ENCODE measurements at places on chromosomes 16 and 17.

GRCh38 chr17:48054238-48055185, 6.4 kb downstream of the NFE2L1 start:
- no peak for DNase-seq

GRCh38 chr17:46745376-46745775, 73.1 kb downstream of the WNT3 start:
- no peak for DNase-seq

DNA sequence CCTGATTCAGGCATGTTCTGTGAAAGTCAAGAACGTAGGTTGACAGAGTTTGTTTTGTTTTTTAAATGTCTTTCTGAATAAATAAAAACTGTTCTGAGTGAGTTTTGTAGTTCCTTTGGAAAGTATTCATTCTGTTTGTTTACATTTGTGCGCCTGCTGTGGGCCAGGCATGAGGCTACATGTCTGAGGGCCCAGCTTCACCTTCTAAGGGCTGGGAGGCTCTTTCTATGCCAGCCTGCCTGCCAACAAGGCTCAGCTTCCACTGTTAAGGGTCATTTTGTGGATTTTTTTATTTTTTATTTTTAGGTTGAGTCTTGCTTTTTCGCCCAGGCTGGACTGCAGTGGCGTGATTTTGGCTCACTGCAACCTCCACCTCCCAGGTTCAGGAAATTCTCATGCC, 6.1 kb downstream of the WWOX start:
- no peak for DNase-seq

DNA sequence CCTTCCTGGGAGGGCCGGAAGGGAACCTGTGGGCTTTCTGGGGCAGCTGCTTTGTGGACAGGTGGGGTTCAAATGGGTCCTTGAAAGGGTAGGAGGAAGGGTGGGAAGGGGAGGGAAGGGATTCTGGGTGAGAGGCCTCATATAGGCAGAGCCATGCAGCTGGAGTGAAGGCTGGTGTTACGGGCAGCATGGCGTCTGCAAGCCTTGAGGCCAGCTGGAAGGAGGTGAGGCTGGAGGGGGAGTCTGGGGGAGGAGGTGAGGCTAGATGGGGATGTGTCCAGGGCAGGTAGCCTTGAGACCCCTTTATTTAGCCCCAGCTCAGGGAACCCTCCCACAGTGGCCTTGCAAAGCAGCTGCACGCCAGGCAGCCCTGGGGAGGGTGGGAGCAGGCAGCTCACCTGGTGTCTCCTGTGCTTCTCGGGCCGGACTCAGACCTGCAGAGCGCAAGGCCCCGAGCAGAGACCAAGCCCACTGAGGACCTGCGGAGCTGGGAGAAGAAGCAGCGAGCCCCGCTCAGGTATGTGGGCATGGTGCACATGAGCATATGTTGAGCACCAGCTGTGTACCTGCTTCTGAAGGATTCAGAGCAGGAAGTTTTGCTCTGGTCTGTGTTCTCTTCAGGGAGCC, 50.6 kb downstream of the SNX20 start:
- no peak for DNase-seq

GRCh38 chr17:534071-534691, 180.5 kb downstream of the VPS53 start:
- DNase-seq = no peak

DNA sequence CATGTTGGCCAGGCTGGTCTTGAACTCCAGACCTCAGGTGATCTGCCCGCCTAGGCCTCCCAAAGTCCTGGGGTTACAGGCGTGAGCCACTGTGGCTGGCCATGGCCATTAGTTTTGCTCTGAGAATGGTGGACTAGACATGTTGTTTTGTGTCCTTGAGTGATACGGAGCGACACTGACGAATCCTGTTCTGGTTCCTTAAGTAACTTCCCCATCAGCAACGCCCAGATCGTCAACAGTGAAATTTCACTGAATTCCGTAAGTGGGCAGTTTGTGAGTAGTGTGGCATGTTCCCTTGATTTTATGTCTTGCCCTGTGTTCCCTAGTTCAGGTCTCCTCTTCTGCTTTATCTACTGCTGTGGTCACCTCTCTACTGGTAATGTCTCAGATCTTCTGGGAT, 67.4 kb downstream of the SNX29 start:
- DNase-seq = no peak

- DNase-seq = no peak
These were observed 56.4 kb downstream of the MPRIP start for GRCh38 chr17:17098551-17099179.

- no peak for DNase-seq
These were observed 344.8 kb downstream of the SNX29 start for GRCh38 chr16:12321311-12321842.

DNA sequence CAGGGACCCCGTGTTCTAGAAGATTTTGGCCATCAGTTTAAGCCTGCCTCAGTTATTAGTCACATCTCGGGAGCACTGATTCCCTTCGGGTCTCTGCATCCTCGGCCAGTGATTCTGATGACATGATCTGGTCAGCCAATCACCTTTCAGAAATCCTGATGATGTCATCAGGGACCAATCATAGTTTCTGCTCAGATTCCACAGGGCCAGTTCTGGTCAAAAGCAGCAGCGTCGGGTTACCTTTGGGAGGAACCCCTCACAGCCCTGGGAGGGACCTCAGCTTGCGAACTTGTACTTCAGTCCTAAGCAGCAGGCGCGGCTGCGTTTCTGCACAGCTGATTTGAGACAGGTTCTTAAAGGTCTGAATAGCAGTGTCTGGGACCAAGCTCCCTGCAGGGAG, 13.9 kb downstream of the KDM8 start:
- DNase-seq = no peak

GRCh38 chr16:23955088-23955487, 119.3 kb downstream of the PRKCB start:
- no peak for DNase-seq

- no peak for DNase-seq
These were observed 22.5 kb upstream of the CHMP6 start for GRCh38 chr17:80969030-80969673.

GRCh38 chr17:82493226-82493781, 26.2 kb upstream of the FOXK2 start:
- no peak for DNase-seq

All from activated CD8-positive, alpha-beta memory T cell treated with anti-CD3 and anti-CD28 coated beads for 48 hours (primary cell).